ENCODE measurements at places on chromosomes 5 and 9. TPM values are rescaled to one million over a fixed set of nuclear protein-coding genes. Genes with fewer than 3 reads are reported as not detected.

The ORM2 gene
- total RNA-seq = not detected

The PALM2AKAP2 gene
- not detected for total RNA-seq

- H3K27ac ChIP-seq = no peak overlapping the region
- no peaks in the 10 kb centered on the region for H3K27me3 ChIP-seq
- H3K4me3 ChIP-seq = no peak overlapping the region
- H3K36me3 ChIP-seq = peaks cover 5% of the 10 kb centered on the region
Observed at GRCh38 chr9:137764171-137764671, 113.4 kb upstream of the CACNA1B start.

- H3K36me3 ChIP-seq = no peaks in the 10 kb centered on the region
- H3K27me3 ChIP-seq = no peaks in the 10 kb centered on the region
- no peak for DNase-seq
- H3K4me3 ChIP-seq = no peak overlapping the region
Observed at GRCh38 chr5:6710551-6711318, 2.5 kb upstream of the TENT4A start.

- H3K27me3 ChIP-seq = no peaks in the 10 kb centered on the region
- DNase-seq = no peak
- H3K36me3 ChIP-seq = no peaks in the 10 kb centered on the region
- H3K4me1 ChIP-seq = no peaks in the 10 kb centered on the region
Observed at GRCh38 chr5:172866802-172867748, 33.0 kb downstream of the ERGIC1 start.

The KIF20A gene
- total RNA-seq = 34.1 TPM

The JAKMIP2 gene
- total RNA-seq = 0.88 TPM

The FCN2 gene
- total RNA-seq = not detected

GRCh38 chr9:125889112-125889475, 141.9 kb downstream of the PBX3 start:
- H3K4me3 ChIP-seq = peak overlapping the region; percentile 46
- peaks cover 6% of the 10 kb centered on the region for H3K4me1 ChIP-seq
- no peaks in the 10 kb centered on the region for H3K27me3 ChIP-seq
- no peaks in the 10 kb centered on the region for H3K36me3 ChIP-seq
- H3K27ac ChIP-seq = no peak overlapping the region

The NUTM2F gene
- total RNA-seq = not detected

- H3K27ac ChIP-seq = peak overlapping the region; percentile 72
- peaks cover 13% of the 10 kb centered on the region for H3K4me1 ChIP-seq
- DNase-seq = no peak
Observed at GRCh38 chr9:129036923-129037766, 719 bp downstream of the MIGA2 start.

GRCh38 chr9:33695299-33695698, 100.1 kb upstream of the PRSS3 start:
- no peaks in the 10 kb centered on the region for H3K36me3 ChIP-seq
- no peak for DNase-seq
- H3K4me3 ChIP-seq = no peak overlapping the region
- no peaks in the 10 kb centered on the region for H3K4me1 ChIP-seq
- H3K27ac ChIP-seq = no peak overlapping the region

- peaks cover 8% of the 10 kb centered on the region for H3K36me3 ChIP-seq
- H3K4me3 ChIP-seq = no peak overlapping the region
- no peak overlapping the region for H3K27ac ChIP-seq
- no peaks in the 10 kb centered on the region for H3K27me3 ChIP-seq
- H3K4me1 ChIP-seq = peaks cover 7% of the 10 kb centered on the region
Observed at GRCh38 chr5:178630951-178631350, 4.1 kb upstream of the CLK4 start.

The RGP1 gene
- total RNA-seq = 21.2 TPM

The MARCHF3 gene
- total RNA-seq = 13.0 TPM

The OR13J1 gene
- not detected for total RNA-seq

DNA sequence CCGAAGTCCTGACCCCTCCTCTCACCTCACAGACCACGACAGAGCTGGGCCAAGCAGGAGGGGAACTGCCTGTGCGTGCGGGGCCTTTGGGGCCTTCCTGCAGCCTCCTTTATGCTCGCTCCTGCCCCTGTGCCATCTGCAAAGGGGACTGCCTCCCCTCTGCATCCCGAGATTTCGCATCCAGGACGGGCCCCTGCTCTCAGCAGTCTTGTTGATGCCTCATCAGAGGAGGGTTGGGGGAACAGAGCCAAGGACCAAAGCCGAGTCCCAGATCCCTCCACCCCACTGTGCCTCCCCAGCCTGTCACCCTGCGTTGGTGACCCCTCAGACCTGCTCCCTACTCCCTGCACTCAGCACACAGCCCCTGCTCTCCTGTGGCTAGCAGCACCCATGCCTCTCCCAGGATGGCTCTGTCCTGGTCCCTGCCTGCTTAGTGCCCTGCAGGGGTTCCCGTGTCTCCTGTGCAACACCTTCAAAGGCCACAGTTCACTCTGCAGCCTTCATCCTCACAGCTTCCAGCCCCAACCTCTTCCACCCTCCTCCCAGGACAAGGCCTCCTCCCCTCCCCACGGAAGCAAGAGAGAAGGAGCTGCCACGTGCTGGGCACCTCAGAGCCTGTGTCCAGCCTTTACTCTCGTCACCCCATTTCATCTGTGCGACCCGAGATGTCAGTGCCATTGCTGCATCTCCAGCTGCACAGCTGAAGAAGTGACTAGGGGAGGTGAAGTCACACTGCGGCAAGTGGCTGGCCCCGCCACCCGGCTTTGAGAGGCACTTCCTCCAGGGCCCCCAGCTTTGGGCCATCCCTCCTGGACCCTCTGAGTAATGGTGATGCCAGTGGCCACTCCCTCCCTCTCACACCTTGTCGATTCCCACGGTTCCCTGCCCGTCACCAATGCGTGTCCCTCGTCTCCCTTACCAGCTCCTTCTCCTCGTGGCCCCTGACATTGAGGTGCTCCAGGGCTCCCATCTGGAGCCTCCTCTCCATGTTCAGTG, 62.6 kb upstream of the LRRTM2 start:
- H3K4me1 ChIP-seq = no peaks in the 10 kb centered on the region
- DNase-seq = no peak
- H3K27me3 ChIP-seq = no peaks in the 10 kb centered on the region
- no peak overlapping the region for H3K4me3 ChIP-seq
- H3K36me3 ChIP-seq = no peaks in the 10 kb centered on the region

- H3K27ac ChIP-seq = no peak overlapping the region
- H3K4me3 ChIP-seq = no peak overlapping the region
- H3K4me1 ChIP-seq = peaks cover 6% of the 10 kb centered on the region
Observed at GRCh38 chr9:112166176-112167140, 8.6 kb downstream of the SUSD1 start.

The GDF9 gene
- total RNA-seq = 1.4 TPM

The MEIKIN gene
- 0.74 TPM for total RNA-seq

DNA sequence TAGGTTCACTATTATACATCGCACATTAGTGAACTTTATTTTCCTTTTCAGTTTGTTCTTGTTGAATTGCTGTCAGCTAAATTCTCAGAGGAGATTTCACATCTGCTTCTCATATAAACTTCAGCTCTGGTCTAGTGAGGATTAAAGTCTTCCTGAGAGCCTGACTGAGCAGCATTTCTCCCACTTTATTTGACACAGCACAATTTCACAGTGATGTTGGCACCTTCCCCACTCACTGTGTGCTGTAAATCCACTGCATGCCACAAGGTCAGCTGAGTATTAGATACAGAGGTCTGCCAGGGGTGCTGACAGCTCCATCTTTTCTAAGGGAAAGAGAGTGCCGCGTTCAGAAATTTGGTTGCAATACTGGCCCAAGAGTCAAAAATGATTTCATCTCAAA, 567.4 kb downstream of the PRR16 start:
- DNase-seq = no peak
- H3K4me3 ChIP-seq = no peak overlapping the region
- H3K4me1 ChIP-seq = no peaks in the 10 kb centered on the region
- no peaks in the 10 kb centered on the region for H3K27me3 ChIP-seq
- H3K36me3 ChIP-seq = no peaks in the 10 kb centered on the region

- H3K36me3 ChIP-seq = no peaks in the 10 kb centered on the region
- no peaks in the 10 kb centered on the region for H3K4me1 ChIP-seq
- no peak overlapping the region for H3K27ac ChIP-seq
- no peak for DNase-seq
- H3K27me3 ChIP-seq = no peaks in the 10 kb centered on the region
- no peak overlapping the region for H3K4me3 ChIP-seq
Observed at GRCh38 chr9:101514071-101514470, 19.6 kb upstream of the RNF20 start.

GRCh38 chr9:28389411-28389810, 816.1 kb upstream of the C9orf72 start:
- H3K36me3 ChIP-seq = no peaks in the 10 kb centered on the region
- DNase-seq = no peak
- no peaks in the 10 kb centered on the region for H3K4me1 ChIP-seq
- no peak overlapping the region for H3K4me3 ChIP-seq
- H3K27me3 ChIP-seq = no peaks in the 10 kb centered on the region

DNA sequence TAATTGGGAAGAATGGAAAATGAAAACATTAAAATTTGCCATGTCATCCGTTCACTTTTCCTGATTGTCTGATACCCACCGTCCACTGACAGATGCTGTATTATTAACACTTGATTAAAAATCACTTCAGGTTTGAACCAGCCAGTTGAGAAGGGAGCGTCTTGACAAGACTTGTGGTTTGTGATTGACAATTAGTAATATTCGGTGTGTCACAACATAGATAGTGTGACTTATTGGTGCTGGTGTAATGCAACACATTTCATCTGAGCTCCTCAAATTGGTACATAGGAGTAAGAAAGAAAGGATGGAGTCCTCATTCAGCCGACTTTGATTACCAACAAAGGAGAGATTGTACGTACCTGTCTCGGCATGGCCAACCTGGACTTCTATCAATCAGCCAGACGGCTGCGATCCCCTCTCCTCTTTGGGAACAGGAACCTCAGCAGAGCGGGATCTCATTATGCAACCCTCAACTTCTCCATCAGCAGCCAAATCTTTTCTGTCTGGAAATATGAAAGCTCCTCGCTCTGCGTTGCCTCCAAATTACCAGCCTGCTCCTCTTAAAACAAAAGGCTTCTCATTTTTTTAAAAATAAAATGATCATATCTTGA, 211.7 kb upstream of the MVB12B start:
- no peak overlapping the region for H3K4me3 ChIP-seq
- H3K27me3 ChIP-seq = no peaks in the 10 kb centered on the region
- DNase-seq = no peak
- no peaks in the 10 kb centered on the region for H3K4me1 ChIP-seq

DNA sequence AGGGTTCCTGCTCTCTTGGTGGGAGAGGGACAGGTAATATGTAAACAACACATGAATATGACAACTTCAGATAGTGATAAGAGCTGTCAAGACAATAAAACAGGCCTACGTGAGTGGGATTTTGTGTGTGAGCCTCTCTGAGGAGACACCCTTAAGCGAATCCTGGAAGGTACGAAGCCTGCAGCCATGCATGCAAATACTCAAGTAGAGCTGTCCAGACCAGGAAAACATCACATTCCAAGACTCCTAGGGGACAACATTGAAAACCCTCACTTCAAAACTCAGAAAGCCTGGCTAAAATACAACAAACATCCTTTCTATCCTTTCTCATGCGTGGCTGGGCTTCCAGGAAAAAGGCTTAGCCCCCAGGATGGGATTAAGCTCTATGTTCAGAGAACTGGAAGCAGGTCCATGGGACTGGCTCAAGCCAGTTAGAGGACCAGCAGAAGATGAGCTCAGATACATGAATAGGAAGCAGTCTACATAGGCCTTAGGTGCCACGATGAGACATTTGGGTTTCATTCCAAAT, 124.8 kb upstream of the IQGAP2 start:
- DNase-seq = no peak
- no peaks in the 10 kb centered on the region for H3K36me3 ChIP-seq
- no peaks in the 10 kb centered on the region for H3K4me1 ChIP-seq
- H3K27ac ChIP-seq = no peak overlapping the region

The TMEM232 gene
- total RNA-seq = 3.0 TPM

- no peak overlapping the region for H3K27ac ChIP-seq
- no peaks in the 10 kb centered on the region for H3K4me1 ChIP-seq
Observed at GRCh38 chr5:31194468-31194813, 955 bp downstream of the CDH6 start.

The RGMB gene
- total RNA-seq = 18.7 TPM

DNA sequence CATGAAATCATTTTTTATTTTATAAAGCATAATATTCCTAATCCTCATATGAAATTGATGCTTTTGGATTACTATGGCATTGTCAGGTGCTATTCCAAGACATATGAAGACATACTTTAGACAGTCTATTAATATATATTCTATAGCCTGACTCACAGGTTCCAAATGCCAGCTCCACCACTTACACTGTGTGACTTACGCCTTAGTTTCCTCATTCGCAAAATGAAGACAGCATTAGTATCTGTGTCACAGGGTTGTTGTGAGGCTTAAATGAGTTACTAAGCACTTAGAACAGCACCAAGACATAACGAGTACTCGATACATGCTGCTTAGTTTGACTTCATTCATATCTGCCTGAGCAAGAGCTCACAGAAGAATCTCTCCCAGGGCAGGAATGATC, 132.2 kb upstream of the PTGER4 start:
- H3K27ac ChIP-seq = no peak overlapping the region
- H3K4me1 ChIP-seq = no peaks in the 10 kb centered on the region
- no peak for DNase-seq

GRCh38 chr9:78909566-78909965, 612.6 kb downstream of the PSAT1 start:
- no peaks in the 10 kb centered on the region for H3K27me3 ChIP-seq
- H3K27ac ChIP-seq = no peak overlapping the region
- no peaks in the 10 kb centered on the region for H3K4me1 ChIP-seq
- no peak overlapping the region for H3K4me3 ChIP-seq

- H3K36me3 ChIP-seq = no peaks in the 10 kb centered on the region
- no peaks in the 10 kb centered on the region for H3K4me1 ChIP-seq
- H3K4me3 ChIP-seq = no peak overlapping the region
- no peak for DNase-seq
- H3K27ac ChIP-seq = no peak overlapping the region
Observed at GRCh38 chr5:159027504-159027903, 72.2 kb downstream of the EBF1 start.

DNA sequence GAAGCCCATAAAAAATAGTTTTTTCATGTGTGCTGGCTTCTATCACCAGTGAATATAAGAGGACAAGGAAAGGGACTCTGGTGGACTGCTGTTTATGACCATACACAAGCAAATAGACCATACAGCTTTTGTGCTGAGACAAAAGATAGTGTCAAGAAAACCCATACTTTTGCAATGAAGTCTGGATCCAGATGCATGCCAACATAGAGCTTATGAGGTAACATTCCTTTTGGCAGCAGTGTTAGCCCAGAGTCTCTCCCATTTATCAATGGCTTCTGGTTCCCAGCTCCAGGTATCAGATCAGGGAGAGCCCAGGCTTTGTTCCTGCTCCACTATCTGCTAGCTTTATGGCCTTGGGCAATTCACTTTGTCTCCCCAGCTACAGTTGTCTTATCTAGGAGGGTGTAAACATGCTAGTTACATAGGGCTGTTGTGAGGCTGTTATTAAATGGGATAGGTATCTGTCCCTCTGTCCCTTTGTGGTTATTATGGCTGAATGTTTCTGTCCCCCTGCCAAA, 55.6 kb downstream of the CCDC192 start:
- H3K27ac ChIP-seq = no peak overlapping the region
- no peaks in the 10 kb centered on the region for H3K27me3 ChIP-seq
- H3K36me3 ChIP-seq = no peaks in the 10 kb centered on the region
- H3K4me3 ChIP-seq = no peak overlapping the region
- DNase-seq = no peak

The ADRB2 gene
- total RNA-seq = 14.4 TPM

The WDR31 gene
- 1.0 TPM for total RNA-seq

Data from naive thymus-derived CD4-positive, alpha-beta T cell (primary cell).